ENCODE measurements at places on chromosomes 1 and 21.

DNA sequence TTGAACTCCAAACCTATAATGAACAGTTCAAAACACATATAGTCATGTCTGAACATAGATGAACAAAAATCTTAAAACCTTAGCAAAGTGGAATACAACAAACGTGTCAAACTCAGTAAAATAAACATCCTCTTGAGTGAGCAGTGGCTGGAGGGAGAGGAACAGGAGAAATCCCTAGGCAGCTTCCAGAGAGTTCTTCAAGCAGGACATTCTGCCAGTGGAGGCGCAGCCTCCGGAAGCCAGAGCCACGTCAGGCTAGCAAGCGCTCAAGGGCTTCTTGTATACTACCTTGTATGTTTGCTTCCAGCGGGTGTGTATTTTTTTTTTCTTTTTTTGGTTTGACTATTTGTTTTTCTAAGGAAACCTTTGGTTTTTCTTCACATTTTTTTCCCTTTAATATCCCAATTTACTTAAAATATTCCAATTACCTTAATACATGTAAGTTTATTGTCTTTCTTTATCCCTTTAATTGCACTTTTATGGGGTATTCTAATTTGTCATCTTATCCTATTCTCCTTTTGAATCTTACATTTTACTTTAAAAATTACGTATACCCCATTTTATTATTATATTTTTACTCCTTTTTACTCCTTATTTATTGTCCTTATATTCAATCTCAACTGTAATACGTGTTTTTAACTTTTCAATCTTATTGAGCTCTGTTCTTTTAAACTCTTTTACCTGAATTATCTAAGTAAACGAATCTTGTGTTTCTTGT is 42.0 kb downstream of the COLGALT2 start:
- DNase-seq = no peak

GRCh38 chr1:179516976-179517705 is 58.6 kb downstream of the NPHS2 start:
- no peak for DNase-seq

DNA sequence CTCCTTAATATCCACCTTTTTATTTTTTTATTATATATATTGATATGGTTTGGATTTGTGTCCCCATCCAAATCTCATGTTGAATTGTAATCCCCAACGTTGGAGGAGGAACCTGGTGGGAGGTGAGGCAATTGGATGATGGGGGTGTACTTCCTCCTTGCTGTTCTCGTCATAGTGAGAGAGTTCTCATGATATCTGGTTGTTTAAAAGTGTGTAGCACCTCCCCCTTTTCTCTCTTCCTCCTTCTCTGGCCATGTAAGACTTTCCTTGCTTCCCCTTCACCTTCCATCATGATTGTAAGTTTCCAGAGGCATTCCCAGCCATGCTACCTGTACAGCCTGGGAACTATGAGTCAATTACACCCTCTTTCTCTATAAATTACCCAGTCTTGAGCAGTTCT is 22.7 kb upstream of the CCSAP start:
- no peak for DNase-seq

DNA sequence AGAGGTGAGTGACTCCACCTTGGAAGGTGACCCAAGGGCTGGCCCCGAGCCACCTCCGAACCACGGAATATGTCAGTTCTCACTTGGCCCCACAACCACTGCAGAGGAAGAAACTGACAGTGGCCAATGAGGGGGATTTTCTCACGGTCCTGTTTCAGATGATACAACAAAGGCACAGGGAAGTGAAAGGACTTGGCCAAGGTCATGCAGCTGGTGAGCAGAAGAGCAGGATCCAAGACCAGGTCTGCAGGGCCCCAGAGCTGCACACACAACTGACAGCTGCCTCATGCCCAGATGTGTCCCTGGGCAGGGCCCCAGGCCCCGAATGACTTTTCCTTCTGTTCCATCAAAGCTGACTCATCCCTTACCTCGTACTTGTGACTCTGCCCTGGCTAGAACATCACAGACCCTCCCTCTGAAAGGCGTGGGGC is 25.8 kb upstream of the EVA1B start:
- no peak for DNase-seq

DNA sequence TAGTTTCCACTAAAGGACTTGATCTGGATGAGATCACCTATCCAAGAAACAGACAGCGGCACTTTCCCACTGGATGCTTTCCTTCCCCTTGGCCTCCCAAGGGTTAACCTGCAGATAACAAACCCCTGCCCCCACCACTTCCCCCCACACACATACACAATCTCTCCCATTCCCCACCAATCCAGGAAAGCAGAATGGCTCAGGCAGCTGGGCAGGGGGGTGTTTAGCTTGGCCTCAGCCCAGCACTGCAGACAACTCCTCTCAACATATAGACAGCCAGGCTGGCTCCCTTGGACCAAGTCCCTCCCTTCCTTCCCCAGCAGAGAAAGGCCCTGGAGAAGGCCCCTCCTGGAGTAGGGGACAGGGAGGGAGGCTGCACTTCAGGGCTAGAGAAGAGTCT is 24.6 kb downstream of the PLEKHA6 start:
- no peak for DNase-seq

DNA sequence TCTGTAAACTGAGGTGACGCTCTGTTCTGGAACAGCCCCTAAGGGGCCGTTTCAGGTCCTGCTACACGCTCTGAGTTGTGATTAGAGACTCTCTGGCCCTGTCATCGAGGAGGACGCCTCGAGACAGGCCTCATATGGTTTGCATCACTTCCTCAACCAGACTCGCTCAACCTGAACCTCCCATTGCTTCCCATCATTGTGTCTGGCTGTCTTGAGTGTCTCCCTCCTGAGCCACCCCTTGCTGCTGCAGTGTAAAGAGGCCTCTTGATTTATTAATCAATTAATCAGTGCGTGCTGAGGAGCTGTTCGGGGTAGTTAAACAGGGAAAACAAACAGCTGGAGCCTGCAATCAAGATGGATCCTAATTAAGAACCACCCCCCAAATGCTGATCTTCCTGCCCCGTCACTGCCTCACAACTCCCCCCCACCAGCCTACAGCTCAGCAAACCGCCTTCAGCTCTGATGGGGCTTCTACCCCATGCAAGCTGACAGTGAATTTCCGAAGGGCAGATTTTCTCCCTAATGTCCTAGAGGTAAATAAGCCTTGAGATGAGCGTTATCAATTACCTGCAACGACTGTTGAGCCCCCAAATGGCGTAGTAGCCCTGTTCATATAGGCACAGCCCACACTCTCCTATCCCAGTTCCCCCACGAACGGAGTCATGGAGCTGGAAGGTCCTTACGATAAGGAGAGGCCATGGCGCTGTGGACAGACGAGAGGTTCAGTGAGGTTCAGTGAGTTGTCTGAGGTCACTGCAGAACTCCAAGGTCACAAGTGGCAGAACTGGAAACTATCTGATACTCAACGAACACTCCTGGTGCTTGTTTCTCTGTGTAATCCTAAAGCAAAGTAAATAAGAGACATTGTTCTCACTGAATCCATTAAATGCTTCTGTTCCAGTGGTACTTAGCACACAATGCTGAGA is 210.6 kb downstream of the KIF26B start:
- DNase-seq = no peak

DNA sequence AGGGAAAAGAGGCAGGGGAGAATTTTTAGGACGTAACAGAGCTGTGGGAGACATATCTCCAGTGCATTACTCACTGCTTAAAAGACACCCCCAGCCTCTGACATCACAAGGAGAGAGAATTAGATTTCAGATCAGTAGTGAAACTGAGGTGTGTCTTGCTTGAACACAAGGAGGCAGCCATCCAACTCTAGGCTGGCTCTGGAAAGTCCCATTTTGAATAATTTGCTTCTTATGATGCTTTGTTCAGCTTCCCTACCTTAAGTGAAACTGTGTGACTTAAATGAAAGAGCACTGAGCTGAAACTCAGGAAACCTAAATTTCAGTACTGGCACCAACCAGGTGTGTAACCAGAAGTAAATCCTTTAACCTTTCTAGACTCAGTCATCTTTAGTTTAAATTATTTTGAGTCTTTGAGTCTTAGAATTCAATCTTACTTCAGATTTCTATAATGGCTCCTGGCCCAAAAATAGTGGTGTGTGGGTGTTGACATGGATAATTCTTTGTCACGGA is 251.6 kb upstream of the SGIP1 start:
- peak; percentile 34 for DNase-seq
